ENCODE measurements at places on chromosomes 6 and 20.

GRCh38 chr6:33570806-33571636, 9.1 kb downstream of the BAK1 start:
- DNase-seq, result peak; percentile 69

GRCh38 chr6:154675602-154676088, 57.6 kb upstream of the SCAF8 start:
- peak; percentile 93 for DNase-seq

GRCh38 chr6:168107191-168107983, 28.4 kb upstream of the FRMD1 start:
- no peak for DNase-seq

- no peak for DNase-seq
These were observed 232.6 kb downstream of the FOXC1 start for GRCh38 chr6:1842334-1842733.

DNA sequence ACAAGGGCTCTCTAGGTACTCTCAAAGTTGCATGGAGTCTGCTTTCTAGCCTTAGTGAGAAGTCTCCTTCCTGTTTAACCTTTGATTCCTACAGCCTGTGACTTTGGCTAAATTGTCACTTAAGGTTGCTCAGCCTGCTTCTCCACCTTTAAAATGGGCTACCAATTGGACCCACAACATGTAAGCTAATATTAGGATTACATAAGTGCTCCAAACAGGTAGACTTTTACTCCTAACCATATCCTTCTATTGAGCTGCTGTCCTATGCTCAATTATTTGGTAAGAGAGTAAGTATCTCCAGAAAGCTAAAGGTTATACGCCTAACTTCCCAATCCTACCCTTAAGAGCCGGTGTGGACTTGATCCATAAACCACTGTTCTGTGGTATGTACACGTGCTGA, 2.9 kb downstream of the PCNA start:
- no peak for DNase-seq

DNA sequence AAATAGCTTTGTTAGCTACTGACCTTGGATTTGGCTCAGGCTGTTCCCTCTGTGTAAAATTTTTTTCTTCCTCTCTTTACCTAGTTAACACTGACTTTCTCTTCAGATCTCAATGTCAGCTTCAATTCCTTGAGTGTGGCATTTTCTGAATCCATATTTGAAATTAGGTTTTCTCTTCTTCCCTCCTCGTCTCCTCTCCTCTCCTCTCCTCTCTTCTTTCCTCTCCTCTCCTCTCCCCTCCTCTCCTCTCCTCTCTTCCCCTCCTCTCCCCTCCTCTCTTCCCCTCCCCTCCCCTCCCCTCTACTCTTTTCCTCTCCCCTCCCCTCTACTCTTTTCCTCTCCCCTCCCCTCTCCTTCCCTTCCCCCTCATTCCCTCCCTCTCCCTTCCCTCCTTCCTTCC, 453.3 kb downstream of the BMP2 start:
- no peak for DNase-seq
